Diencephalon (tissue), 1 donor: ENCODE measurements at places on chromosomes 4 and X. TPM values are rescaled to one million over a fixed set of nuclear protein-coding genes. Genes with fewer than 3 reads are reported as not detected.

The PF4V1 gene
- total RNA-seq: 1.6 TPM

The ARHGAP4 gene
- 11.1 TPM for total RNA-seq

The RENBP gene
- total RNA-seq: 7.8 TPM

The LIN54 gene
- 25.8 TPM for total RNA-seq

The FMR1NB gene
- not detected for total RNA-seq

The VCX gene
- not detected for total RNA-seq

The ATP1B4 gene
- total RNA-seq: not detected

The RTL5 gene
- 9.2 TPM for total RNA-seq

The COL4A5 gene
- total RNA-seq: 20.5 TPM

The STPG2 gene
- 6.2 TPM for total RNA-seq
